ENCODE measurements at places on chromosomes 6 and 20.

- DNase-seq, result peak; percentile 27
Measured at GRCh38 chr6:154154389-154154967, 115.4 kb downstream of the OPRM1 start.

DNA sequence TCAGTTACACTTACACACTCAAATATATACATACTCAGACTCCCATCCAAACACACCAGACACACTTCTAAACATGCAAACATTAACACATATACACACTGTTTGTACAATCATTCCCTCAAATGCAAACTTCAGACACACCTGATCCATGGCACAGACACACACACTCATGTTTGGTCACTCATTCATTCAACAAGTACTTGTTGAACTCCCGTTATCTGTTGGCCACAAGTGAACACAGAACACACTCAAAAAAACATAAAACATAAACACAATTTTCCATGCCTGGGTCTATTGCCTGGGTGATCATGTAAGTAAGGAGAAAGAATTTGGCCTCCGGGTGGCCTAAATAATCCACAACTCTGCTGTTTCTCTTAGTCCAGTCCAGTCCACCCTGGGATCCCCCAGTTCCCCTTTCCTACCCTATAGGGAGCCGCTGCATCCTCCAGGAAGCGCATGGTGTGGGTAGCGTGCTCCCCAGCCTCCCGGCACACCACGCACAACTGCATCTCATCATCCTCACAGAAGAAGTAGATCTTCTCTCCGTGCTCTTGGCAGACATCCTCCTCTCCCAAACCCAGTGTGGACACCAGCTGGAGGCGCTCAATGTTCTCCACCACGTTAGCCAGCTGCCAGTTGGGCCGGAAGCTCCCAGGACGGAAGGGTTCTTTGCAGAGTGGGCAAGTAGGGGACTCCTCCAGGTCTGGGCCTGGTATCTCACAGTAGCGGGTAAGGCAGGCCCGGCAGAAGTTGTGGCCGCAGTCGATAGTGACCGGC, 815 bp downstream of the TRIM10 start:
- DNase-seq, result no peak

DNA sequence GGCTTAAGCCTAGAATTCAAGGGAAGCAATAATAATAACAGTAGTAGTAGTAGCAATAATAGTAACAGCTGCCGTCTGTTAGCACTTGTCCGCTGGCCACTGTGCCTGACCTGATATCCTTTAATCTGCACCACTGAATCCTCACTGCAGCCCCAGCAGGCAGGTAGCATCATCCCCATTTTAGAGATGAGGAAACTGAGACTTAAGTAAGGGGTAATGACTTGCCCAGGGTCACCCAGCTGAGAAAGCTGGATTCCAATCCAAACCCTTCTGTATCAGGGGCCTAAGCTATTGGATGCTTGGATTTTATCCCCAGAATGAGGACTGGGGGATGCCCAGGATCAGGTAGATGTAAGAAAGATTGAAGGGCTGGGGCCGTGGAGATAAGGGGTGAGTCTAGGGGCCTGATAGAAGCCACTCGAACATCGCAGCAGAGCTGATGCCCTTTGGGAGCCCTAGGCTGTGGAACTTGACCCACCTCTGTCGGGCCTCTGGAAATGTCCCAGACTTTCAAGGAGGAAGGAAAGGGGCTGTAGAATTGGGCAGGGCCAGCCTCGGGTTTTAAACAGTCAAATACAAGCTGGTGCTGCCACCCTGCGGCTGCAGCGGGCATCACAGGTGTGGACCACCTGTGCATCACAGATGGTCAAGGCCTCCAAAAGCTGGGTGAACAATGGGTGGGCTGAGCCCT, 102.1 kb upstream of the MYL9 start:
- peak; percentile 44 for DNase-seq

DNA sequence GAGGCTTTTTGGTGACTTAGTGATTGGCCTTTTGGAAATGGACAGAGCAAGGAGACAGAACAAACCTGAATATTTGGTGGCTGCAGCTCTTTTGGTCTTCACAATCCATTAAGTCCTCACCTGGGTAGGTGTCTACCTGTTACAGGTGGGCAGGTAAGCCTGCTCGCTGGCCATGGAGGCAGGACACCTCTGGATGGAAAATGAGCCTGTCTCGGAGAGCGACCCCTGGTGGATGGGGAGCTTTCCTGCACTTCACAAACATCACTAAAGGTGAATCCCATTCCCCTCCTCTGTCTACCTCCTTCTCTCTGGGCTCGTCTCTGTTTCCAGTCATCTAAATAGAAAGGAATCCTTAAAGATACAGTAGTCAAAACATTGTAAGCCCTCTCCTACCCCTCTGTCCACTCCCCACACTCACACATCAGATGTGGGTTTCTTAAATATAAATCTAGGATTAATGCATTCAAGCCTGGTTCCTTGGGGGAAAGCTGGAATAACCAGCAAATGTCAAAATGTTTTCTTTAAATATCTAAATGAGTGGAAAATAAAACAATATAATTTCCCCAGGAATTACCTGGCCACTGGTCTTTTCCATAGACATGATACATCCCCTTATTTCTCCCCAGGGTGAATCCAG, 304.9 kb downstream of the CDH26 start:
- DNase-seq, result peak; percentile 8

DNA sequence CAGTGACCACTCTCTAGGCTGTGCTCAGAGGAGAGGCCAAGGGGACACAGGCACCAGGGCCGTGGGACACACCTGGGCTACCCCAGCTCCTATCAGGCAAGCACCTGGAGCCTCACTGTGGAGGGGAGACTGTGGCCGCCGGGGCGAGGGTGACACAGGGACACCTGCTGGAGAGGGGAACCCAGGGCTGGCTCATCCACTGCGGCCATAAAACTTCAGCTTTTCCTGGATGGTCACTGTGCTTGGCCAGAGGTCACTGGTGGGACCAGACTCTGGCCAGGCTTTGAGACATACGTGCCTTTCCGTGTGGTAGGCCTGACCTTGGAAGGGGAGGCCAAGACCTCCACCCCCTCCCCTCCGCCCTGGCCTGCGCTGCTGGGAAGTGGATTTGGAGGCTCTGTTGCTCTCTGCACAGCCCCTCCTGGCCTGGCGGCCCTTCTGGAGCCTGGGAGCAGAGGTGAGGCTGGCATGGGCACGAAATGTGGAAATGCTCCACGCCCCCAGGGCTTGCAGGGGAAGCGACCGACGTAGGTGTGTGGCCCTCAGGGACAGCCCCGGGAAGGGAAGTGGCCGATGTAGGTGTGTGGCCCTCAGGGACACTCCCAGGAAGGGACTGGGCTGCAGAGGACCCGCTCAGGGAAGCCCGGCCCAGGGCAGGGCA, 42.9 kb upstream of the BHLHE23 start:
- DNase-seq, result no peak

DNA sequence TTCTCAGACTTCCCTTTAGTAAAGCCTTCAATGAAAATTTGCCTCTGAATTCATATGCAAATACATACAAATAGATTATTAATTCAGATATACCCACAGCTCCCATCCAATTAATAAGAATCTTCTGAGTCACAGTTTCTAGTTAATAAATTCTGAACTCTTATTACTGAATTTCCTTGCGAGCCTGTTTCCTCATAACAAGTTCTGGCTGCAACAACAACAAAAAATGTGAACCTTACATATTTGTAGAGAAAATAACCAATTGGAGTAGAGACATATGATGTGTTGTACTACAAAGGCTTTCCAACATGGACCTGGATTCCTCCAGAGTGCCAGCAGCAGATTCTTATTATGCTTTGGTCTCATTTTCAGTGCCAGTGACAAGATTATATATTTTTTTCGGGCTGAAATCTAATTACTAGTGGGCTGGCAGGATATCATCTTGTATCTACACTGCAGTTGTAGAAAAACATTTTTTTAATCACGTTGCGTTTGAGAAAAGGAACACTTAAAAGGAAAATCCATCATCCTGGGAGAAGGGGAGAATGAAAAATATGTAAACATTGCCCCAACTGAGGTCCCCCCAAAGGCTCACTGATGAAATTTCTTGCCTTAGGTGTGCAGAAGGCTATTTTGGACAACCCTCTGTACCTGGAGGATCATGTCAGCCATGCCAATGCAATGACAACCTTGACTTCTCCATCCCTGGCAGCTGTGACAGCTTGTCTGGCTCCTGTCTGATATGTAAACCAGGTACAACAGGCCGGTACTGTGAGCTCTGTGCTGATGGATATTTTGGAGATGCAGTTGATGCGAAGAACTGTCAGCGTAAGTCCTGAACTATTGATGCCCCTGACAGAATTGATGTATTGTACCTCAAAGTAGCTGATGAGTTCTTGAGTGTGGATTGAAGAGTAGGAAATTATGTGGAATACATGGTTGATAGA, 404.6 kb downstream of the LAMA2 start:
- DNase-seq, result no peak

GRCh38 chr6:7905416-7905815, 5.2 kb downstream of the TXNDC5 start:
- no peak for DNase-seq

DNA sequence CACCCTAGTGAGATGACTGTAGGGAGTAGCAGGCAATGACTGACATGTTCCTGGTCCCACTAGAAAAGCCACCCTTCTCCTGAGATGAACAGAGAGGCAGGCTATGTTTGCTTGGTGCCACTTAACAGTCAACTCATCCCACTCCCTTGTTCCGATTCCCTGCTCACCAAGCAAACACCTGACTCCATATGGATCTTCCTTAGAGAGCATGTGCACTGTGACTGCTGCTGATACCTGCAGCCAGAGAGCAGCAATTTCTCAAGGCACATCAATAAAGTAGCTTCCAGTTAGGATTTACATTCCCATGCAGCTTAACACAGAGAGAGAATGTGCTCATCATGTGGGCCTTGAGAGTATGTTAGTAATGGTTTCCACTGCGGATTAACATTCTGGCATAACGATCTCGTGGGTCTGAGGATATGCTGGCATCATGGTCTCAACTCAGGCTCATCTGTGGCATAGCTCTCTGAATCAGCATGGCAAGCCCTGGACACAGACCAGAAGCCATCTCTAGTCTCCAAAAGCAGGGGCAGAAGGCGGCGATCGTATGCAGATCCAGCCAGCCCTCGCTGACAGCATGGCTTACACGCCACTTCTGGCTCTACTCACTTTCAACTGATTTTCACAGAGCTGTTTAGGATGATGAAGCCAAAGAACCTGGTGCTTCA, 43.9 kb downstream of the ATXN1 start:
- DNase-seq, result no peak

GRCh38 chr20:57470212-57470522, 54.8 kb downstream of the CTCFL start:
- no peak for DNase-seq

DNA sequence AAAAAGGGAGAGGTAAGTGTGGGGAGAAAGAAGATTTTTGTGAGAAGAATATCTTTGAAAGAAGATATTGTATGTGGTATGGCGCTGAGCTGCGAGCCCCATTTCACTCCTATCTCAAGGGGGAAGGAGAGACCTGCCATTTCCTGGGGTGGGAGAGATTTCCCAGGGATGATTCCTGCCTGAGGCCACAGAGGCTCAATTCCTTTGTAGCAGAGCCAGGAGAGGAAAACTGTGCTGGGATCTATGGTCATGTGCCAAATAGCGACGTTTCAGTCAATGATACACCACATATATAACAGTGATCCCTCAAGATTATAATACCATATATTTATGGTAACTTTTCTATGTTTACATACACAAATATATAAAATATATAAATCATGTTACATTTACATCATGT, 28.9 kb downstream of the TCF21 start:
- no peak for DNase-seq

Data from stimulated activated CD8-positive, alpha-beta memory T cell treated with anti-CD3 and anti-CD28 coated beads, Interleukin-7, amount 100 ng/mL, for 4 hours (primary cell).